ENCODE measurements at places on chromosomes 16 and 17.
A peak's percentile ranks its signal among the peaks of the same experiment; 100 is the strongest.

- ATAC-seq, result no peak
Observed at GRCh38 chr16:20364051-20364450, 11.5 kb upstream of the UMOD start.

- ATAC-seq, result peak; percentile 79
Observed at GRCh38 chr17:71423871-71424546, 696.8 kb upstream of the SOX9 start.

DNA sequence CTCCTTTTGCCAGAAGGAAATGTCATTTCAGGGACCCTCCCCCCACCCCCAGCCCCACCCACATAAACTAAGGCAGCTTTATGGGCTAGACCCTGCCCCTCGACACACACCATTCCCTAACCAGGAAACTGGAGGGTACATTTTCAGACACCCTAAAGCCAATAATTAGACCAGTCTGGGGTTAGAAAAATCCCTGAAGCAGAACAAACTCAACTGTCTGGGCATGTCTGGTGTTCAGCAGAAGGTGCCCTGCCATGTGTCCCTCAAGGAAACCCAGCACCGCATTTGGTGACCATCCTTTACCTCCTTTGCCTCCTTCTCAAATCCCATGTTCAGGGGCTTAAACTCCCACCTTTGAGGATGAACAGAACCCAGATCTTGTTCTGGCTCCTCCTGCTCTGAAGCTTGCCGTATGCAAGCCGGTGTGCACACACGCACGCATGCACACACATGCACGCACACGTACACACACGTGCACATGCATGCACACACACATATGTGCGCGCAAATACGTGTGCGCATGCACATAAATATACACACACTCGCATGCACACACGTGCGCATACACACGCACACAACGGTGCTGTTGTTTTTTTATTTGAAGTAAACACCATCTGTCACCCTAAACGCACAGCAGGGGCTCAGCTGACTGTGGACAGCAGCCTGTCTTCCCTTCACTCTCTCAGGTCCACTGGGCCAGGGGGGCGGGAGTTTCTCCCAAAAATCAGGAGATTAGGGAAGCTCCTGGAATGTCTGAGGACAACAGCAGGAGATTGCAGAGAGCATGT lies 156.8 kb upstream of the TNRC6C start:
- no peak for ATAC-seq

DNA sequence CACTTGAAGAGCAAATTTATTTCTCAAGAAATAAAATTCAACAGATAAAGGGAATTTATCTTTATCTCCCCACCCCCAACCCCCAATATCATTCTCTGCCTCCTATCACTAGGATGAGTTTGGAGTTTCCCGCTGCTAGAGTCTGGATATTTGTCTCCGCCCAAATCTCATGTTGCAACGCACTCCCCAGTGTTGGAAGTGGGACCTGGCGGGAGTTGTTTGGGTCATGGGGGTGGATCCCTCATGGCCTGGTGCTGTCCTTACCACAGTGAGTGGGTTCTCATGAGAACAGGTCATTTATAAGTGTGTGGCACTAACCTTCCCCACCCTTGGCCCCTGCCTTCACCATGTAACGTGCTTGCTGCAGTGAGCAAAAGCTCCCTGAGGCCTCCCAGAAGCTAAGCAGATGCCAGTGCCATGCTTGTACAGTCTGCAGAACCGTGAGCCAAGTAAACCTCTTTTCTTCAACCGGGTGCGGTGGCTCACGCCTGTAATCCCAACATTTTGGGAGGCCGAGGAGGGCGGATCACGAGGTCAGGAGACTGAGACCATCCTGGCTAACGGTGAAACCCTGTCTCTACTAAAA lies 6.5 kb downstream of the CEP20 start:
- ATAC-seq, result no peak

- ATAC-seq, result peak; percentile 52
Observed at GRCh38 chr16:65069065-65069464, 52.8 kb downstream of the CDH11 start.

DNA sequence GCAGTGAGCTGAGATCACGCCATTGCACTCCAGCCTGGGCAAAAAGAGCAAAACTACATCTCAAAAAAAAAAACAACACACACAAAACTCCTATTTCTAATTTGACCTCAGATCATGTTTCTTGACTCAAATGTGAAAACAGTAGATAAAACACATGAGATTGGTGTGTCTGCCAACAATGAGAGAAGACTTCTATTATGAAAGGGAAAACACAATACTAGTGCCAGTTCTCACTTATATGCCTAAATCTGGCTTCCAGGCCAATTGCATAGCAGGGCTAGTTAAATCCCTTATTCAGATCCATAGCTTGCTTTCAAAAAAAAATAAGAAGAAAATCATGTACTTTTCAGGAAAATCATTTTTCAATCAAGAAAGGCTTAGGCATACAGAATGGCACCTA lies 39.4 kb downstream of the AP1G1 start:
- no peak for ATAC-seq

DNA sequence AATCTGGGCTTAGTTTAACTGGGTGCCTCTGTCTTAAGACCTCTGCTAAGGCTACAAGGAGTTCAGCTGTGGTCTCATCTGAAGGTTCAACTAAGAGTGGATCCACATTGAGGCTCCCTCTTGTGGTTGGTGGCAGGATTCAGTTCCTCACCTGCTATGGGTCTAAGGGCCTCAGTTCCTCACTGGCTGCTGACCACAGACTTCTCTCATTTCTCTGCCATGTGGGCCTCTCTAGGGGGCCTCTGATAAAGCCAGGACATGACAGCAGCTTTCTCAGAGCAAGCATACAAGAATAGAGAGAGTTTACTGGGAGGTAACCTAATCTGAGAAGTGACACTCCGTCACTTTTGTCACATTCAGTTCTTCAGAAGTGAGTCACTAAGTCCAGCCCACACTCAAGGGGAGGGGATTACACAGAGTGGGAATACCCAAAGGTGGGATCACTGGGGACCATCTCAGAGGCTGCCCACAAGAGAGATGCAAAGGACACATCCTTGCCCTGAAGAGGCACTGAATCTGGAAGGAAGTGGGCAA lies 19.2 kb upstream of the ABAT start:
- ATAC-seq, result peak; percentile 42

DNA sequence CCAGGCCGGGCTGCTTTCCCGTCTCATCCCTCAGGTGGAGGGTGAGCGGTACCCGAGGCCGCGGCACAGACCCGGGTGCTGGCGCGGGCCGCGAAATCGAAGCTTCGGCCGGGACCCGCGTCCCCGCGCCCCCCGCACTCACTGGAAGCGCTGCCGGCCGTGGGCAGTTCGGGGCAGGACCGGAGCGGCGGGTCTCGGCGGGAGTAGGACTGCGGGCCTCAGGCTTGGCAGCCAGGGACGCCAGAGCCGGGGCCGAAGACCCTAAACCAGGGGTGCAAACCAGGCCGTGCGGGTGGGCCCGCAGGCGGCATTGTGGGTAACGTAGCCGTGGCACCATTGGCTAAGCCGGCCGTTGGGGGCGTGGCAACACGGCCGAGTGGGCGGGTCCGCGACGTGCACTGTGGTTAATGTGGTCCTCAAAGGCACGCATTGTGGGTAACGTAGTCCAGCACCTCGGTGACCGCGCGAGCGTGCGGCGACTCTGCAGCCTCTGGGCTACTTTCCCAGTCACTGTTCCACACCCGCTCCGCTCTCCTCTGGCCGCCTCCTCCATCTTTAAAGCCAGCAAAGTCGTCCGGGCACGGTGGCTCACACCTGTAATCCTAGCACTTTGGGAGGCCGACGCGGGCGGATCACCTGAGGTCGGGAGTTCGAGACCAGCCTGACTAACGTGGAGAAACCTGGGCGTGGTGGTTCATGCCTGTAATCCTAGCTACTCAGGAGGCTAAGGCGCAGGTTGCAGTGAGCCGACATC lies at the start of gene ZNF500:
Gene ZNF500, minus strand, starts transcription at position 288 of the 754 bp plus-strand sequence. CDS start 1,184 bp downstream, outside the sequence.
- peak; percentile 96 for ATAC-seq

GRCh38 chr16:86515777-86516622 lies 5.7 kb downstream of the FOXF1 start:
- no peak for ATAC-seq

Data from SK-N-SH treated with all-trans-retinoic acid at 6 μM for 48 hours (cell line).